ENCODE measurements at places on chromosomes 11 and 22.

DNA sequence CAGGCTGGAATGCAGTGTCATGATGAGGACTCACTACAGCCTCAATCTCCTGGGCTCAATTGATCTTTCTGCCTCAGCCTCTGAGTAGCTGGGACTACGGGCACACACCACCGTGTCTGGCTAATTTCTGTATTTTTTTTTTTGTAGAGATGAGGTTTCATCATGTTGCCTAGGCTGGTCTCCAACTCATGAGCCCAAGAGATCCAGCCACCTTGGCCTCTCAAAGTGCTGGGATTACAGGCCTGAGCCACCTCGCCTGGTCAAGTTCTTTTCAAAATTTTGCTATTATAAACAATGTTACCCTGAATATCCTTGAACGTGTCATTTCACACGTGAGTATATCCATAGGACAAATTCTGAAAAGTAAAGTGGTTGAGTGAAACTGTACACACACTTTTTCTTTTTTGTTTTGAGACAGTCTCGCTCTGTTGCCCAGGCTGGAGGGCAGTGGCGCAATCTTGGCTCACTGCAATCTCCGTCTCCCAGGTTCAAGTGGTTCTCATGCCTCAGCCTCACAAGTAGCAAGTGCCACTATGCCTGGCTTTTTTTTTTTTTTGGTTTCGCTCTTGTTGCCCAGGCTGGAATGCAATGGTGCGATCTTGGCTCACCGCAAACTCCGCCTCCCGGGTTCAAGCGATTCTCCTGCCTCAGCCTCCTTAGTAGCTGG lies 21.6 kb upstream of the EP300 start:
- no peak for DNase-seq

DNA sequence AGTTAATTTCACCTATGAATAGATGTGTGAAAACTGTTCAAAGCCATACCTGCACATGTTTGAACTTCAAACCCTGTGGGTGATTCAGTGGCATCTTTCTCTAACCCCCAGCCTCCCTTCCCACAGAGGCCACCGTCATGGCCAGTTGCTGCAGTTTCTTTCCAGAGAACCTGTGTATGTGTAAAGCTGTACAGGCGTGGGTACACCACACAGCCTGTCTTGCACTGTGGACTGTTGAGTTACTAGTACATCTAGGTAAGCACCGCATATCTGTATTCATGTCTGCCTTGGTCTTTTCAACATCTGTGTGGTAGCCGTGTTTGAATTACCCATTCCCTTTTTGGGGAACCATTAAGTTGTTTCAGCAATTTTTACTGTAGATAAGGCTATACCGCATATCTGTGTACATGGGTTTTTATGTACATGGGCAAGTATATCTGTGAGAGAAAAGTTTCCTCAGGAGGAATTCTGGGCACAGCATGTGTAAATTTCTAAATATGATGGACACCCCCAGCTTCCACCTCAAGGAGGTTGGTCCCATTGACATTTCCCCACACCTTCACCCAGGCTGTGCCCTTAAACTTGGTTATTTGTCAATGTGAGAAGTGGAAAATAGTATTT lies 13.9 kb downstream of the NEAT1 start:
- DNase-seq = no peak

GRCh38 chr11:12944889-12945288 lies 64.2 kb upstream of the RASSF10 start:
- DNase-seq = no peak

GRCh38 chr11:64829536-64830251 lies 14.8 kb downstream of the CDC42BPG start:
- no peak for DNase-seq

DNA sequence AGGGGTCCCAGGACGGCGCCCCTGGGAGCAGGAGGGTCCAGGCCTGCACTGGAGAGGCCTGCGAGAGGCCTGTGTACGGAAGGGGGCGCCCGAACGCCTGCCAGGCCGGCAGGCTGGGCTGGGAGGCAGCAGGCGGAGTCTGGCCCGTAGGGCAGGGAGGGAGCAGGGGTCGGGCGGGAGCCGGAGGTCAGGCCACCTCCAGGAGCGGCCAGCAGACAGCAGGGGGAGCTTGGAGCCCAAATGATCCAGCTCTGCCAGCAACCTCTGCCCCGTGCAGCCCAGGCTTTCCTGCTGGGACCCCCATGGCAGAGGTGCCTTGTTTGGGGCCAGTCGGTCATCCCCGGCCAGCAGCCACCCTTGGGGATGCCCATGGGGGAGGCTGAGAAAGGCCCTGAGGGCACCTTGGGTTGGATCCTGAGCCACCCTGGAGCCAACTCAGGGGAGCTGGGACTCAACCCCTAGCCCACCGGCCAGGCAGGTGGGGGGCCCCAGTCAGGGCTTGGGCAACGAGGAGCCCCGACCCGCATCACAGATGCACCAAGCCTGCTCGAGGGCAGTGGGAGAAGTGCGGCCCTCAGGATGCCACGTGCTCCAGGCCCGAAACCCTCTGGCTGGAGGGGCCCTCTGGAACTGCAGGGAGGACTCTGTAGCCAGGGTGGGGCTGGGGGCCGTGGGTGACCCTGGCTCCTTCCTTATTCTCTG lies 9.6 kb upstream of the SYT8 start:
- DNase-seq = no peak

- DNase-seq = no peak
Observed at GRCh38 chr11:85874265-85874664, 19.1 kb downstream of the CCDC83 start.

- DNase-seq = no peak
Observed at GRCh38 chr11:120023120-120023519, 114.8 kb downstream of the TRIM29 start.

DNA sequence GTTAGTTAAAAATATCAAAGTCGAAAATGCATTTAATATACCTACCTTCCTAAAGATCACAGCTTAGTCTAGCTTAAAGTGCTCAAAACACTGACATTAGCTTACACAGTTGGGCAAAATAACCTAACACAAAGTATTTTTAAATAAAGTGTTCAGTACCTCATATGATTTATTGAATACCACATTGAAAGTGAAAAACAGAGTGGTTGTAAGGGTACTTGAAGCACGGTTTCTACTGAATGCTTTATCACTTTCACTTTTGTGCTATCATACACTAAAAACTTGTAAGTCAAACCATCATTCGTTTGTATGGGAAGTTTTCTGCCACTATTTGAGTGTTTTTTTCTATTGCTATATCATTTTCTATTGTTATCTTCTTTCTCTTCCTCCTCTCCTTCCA lies 36.6 kb downstream of the ZBTB44 start:
- no peak for DNase-seq

DNA sequence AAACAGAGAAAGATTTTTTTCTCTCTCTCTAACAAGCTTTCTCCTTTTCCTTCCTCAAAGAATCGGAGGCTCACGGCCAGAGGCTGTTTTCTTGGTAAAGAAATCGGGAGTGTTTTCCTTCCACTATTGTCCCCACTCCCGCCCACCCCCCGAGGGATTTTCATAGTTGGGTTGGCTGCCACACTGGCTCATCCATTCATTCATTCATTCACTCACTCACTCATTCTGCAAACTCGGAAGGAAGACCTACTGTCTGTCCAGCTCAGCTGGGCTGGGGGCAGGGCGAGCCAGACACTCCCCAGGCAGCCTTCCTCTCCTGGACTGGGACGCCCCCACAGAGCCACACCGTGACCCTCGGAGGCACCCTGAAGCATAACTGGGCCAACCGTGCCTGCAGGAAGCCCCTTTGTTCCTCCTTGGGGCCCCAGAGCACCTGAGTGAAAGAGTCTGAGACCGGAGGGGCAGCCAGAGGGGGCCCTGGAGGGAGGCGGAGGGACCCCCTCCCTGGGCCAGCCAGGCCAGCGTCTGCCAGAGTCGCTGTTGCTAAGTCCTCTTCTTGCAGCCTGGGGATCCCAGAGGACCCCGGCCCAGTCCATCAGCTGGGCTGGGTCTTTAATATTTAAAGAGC lies 17.0 kb downstream of the CDKN1C start:
- DNase-seq = no peak

DNA sequence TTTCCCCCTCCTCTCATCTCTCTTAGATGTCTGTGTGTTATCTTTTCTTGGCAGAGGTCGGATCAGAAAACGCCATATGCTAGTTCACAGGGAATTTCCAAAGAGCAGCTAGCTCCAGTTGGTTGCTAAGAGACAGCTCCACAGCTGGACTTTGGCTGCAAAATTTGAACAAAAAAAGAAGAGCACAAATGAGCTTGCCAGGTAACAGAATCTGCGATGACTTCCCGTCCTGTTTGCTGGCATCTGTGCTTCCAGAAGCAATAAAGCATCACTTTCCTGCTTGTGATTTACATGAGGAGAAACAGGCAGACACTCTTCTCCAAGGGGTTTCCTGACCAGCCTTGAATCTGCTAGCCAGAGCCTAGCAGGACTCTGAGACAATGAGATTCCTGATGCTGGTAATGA lies 596.0 kb upstream of the B3GAT1 start:
- DNase-seq = no peak

DNA sequence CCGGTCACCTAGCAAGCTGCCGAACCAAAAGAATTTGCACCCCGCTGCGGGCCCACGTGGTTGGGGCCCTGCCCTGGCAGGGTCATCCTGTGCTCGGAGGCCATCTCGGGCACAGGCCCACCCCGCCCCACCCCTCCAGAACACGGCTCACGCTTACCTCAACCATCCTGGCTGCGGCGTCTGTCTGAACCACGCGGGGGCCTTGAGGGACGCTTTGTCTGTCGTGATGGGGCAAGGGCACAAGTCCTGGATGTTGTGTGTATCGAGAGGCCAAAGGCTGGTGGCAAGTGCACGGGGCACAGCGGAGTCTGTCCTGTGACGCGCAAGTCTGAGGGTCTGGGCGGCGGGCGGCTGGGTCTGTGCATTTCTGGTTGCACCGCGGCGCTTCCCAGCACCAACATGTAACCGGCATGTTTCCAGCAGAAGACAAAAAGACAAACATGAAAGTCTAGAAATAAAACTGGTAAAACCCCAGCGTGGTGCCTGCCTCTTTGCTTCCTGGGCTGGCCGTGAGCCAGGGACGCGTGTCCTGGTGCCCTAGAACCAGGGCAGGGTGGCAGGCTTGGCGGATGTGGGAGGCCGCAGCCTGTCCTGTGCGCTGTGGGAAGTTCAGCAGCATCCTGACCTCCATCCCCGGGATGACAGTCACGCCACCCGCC lies 13.2 kb downstream of the CCND1 start:
- no peak for DNase-seq

- DNase-seq = no peak
Observed at GRCh38 chr11:2404735-2405196, 4.2 kb downstream of the TSSC4 start.

DNA sequence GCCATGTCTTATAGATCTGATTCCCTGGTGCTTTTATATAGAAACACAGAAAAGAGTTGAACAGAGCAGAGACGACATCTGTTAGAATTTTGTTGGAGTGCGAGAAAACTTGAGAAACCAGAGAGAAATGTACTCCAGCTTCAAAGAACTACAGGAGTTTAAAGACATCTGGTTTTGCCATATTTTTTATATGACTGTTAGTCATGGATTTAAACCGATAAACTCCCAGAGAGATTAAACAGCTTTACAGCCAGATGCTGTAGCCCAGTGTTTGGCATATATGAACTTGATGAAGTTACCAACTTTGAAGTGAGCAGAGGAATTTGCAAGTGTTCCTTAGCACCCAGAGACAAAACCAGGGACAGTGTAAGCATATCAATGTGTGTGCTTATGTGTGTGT lies 1083.1 kb downstream of the LRRC4C start:
- DNase-seq = no peak

DNA sequence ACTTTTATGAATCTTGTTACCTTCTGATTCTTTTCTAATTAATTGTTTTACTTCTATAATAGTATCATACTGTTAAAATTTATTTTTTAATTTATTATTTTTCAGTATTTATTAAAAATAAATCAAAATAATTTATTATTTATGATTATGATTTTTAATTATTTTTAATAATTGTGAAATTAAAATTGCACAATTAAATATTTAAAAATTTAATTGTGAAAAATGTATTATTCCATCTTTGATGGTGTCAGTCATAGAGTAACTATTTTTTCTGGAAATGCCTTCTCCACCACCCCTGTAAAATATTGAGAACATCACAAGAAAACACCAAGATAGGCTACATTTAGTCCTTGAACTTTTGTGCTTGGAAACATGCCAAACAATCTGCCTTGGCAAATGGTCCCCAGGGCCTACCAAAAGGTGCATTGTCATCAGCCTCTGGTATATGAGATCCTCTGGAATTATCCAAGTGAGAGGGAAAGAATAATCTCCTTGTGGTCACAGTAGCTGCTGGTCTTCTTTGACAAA lies at the start of gene OR8H2:
Gene OR8H2 (plus strand): TSS at position 478 of the 528 bp plus-strand sequence. CDS start 1,356 bp downstream, outside the sequence.
- DNase-seq = no peak

GRCh38 chr11:59802639-59803176 lies 7.9 kb downstream of the MRPL16 start:
- DNase-seq = peak; percentile 41

GRCh38 chr11:47109051-47109726 lies 67.5 kb downstream of the ARFGAP2 start:
- DNase-seq = no peak

DNA sequence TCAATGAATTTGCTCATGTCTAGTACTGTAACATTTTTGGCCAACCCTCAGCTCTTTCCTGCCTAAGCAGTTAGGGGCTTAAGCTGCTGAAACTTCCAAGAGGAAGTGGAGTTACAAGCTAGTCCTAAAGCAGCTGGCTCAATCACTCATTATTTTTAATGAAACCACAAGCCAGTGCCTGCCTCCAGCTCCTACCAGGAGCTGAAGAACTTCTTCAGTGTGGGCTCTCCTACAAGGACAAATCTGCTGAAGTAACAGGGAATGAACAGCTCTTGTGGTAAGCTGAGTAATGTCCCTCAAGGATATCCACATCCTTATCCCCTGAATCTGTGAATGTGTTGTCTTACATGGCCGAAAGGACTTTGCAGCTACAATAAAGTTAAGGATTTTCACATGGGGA lies 112.5 kb downstream of the BBOX1 start:
- no peak for DNase-seq

DNA sequence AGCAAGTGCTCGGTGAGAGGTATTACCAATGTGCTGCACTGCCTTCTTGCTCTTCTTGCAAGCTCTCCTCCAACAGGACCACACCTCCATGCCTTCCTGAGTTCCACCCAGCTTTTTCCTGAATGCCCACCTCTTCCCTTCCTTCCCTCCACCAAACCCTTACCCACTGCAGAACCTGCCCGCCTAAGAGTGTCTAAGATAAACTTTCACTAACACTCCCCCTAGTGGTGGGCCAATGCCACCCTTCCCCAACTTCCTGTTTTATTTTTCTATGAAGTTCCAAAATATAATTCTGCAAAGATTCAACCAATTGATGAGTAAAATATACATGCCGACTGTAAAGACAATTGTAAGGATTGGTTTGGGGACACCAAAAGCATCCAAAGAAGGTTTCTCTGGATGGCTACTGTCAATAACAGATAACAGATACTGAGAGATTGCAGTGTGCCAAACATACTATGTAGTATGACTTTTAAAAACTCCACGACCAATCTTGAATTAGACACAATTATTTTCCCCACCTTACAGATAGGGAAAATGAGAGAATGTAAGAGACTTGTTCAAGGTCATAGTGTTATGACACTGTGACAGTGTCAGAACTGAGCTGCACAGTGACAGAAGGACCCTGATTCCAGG lies 38.6 kb upstream of the BMAL1 start:
- peak; percentile 36 for DNase-seq

DNA sequence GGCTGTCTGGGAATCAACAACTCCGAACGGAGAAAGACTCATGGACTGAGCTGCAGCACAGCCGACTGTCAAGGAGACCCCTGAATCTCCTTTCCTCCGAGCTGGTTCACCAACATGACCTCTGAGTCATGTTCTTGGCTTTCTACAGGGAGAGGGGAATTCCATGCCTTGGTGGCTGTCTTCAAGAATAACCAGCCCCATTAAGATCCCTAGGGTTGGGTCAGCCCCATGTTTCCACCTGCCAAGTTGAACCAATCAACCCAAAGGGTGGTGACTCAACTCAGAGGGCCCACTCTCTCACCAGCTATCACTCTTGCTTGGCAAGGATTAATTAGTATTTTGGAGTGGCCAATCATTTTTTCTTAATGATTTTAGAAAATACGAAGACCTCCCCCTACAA lies 28.3 kb upstream of the IGSF22 start:
- no peak for DNase-seq
